ENCODE measurements at places on chromosomes 2 and 18.

- DNase-seq: no peak
Measured at GRCh38 chr18:77342736-77343135, 93.1 kb downstream of the GALR1 start.

GRCh38 chr18:8562919-8563318 lies 46.3 kb upstream of the RAB12 start:
- DNase-seq: no peak

DNA sequence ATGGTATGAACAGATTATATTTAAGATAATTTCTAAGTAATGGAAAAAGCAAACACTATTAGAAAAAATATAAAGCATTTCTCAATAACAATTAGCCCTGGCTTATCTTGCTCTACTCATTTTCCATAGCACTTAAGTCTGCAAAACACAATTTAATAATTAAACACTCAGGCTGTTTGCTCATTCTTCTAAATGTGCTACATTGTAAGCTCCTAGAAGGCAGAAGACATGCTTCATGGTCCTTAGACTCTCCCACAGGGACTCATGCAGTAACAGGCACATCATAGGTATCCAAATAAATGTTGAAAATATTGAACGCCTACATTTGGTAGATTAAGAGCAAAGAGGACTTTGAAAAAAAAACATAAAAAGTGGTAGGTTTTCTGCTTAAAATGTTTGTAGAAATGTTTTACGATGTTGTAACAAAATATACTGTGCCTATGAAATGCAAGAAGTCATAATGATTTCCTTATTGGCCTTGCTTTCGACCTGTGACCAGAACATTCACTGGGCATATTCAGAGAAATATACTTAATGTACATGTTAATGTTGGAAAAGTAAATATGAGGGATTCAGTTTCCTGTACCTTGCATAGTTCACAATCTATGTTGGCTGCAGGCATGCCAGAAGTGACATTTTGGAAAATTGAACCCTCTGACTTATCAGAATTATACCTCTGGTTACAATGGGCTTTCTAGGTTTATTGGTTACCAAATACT lies 27.2 kb downstream of the G6PC2 start:
- no peak for DNase-seq

GRCh38 chr2:12728221-12728777 lies 11.6 kb downstream of the TRIB2 start:
- DNase-seq: no peak

GRCh38 chr2:163607630-163608029 lies 128.2 kb downstream of the FIGN start:
- no peak for DNase-seq

DNA sequence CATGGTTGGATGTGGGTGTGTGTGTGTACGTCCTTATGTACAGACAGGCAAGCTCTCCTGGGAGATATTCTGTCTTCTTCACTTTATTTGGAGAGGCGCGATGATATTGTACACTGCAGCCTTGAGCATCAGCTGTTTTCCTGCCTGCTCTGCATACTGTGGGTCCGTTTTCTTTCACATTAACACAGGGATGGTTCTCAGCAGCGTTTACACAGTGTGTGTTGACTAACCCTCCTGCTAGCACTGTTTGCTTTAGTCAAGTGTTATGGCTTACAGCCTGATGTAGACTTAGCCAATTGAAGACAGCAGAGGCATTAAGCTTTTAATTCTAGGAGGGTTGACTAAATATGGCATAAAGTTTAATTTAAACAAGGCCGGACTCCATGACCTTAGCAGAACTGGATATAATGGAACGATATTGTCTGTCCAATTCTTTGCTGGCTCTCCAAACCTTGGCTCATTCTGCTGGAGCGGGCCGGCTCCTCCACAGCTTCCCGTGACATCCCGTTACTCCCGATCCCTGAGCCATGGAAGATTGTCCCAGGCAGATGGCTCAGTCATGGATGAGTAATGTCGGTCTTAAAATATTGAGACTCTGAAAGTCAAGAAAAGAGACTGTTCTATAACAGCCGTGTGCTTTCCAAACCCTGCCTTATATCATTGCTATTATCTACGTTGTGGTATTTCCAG lies 134.7 kb downstream of the TPGS2 start:
- DNase-seq: no peak

GRCh38 chr2:71190656-71191569 lies 36.0 kb downstream of the PAIP2B start:
- DNase-seq: no peak
